ENCODE measurements at places on chromosomes 2 and 18. TPM values are rescaled to one million over a fixed set of nuclear protein-coding genes. Genes with fewer than 3 reads are reported as not detected.

- DNase-seq = no peak
Observed at GRCh38 chr2:176091329-176092258, 927 bp upstream of the HOXD13 start.

CENPA gene
- 2.4 TPM for total RNA-seq

DNA sequence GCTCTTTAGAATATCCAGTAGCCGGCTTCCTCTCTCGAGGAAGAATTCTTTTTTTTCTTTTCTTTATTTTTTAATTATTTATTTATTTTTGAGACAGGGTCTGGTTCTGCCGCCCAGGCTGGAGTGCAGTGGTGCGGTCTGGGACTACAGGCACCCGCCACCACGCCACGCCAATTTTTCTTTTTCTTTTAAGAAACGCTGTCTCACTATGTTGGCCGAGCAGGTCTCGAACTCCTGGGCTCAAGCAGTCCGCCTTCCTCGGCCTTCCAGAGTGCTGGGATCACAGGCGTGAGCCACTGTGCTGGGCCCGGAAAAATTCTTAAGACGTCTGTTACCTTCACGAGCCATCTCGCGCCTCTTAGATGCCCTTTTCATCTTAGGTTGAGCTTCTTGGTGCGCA, 931 bp upstream of the TMEM131 start:
- no peak for DNase-seq

- no peak for DNase-seq
Observed at GRCh38 chr2:214104219-214104618, 306.6 kb upstream of the VWC2L start.

DNA sequence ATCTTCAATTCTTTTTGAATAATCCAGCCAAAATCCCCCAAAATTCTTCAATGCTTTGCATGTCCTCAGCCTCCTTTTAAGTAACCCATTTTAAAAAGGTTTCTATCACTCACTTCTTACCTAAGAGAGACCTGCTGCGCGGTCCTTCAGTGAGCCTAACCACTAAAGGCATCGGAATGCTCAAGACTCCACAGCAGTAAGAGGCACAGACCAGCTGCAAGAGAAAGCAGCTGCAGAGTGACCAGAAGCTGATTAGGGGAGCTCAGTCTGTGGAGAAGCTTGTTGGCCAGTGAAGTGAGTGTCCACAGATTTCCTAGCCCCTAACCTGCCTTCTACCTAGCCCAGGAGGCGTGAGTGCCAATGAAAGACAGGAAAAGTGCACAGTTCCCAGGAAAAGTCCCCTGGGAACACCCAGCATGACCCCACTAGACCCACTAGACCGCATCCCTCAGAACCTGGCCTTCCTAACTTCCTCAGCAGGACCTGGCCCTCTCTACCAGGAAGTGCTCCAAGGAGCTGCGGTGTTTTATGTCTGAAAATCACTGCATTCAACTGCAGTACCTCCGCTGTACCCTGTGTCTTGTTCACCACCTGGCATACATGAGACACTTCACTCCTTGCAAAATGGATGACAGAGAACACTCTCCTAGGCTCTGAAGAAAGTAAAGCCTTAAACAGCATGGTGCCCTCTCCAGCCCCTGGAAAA, 10.1 kb downstream of the MBOAT2 start:
- no peak for DNase-seq

DNA sequence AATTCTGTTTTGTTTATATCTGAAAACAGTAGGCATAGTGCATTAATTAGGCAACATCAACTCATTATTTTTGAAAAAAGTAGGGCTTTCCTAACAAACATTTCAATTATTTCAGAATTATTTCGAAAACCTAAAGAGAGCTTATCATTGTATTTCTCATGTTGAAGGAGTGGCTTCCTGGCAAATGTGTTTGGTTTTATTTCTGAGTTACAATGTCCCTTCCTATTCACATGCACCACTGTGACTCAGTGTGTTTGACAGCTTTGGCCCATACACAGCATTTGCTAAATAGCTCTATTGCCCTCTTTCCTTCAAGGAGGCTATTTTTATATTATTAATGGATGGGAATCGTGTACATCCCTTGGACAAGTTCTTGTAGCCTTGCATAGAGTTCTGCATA, 205.9 kb downstream of the PTGR3 start:
- no peak for DNase-seq
